ENCODE measurements at places on chromosomes 16 and 17.

DNA sequence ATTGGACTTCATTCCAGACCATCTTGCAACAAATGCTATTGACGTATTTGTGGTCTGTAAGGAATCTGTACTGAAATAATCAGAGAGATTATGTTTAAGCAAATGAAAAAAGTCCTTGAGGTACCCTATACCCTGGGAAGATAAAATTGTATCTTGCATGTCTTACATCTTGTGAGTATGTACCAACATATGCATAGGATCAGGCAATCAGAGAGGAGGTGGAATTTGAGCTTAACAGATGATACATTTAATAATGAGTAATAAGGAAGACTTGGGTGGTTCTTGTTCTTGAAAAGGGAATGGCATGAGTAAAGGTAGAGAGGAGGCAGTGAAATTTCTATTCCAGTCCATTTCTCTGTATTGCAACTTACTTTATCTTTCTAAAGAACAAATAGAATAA is 10.6 kb downstream of the MOSMO start:
- no peak for DNase-seq

GRCh38 chr16:4306470-4307214 is 9.2 kb upstream of the GLIS2 start:
- no peak for DNase-seq

DNA sequence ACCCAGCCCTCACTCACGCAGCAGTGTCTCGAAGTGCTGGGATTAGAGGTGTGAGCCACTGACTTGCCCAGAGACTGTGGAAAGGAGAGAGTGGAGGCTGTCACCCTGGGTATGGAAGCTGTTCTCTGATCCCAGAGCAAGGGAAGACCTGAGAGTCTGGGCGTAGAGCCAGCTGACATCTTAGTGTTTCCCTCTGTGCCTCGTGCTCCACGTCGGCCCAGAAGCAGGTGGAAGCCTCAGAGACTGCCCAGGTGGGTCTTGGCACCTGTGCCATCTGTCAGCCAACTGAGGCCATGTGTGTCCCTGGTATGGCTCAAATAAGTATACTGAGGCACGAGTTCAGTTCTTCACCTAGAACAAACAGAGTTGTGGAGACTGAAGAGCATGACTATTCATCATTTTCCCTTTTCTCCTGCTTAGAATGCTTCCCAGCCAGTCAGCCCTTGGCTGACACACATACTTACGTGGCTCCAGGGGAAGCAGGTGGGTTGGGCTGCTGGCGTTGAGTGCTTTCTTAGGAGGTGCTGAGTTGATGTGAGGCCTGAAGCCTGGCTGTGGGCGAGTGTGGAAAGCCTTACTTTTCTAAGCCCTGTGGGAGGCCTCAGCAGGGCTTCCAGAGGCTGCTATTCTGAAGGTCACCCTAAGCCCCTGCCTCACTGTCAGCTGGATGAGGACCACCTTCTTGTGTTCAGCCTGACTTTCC is 8.1 kb downstream of the CTRL start:
- peak; percentile 67 for DNase-seq

DNA sequence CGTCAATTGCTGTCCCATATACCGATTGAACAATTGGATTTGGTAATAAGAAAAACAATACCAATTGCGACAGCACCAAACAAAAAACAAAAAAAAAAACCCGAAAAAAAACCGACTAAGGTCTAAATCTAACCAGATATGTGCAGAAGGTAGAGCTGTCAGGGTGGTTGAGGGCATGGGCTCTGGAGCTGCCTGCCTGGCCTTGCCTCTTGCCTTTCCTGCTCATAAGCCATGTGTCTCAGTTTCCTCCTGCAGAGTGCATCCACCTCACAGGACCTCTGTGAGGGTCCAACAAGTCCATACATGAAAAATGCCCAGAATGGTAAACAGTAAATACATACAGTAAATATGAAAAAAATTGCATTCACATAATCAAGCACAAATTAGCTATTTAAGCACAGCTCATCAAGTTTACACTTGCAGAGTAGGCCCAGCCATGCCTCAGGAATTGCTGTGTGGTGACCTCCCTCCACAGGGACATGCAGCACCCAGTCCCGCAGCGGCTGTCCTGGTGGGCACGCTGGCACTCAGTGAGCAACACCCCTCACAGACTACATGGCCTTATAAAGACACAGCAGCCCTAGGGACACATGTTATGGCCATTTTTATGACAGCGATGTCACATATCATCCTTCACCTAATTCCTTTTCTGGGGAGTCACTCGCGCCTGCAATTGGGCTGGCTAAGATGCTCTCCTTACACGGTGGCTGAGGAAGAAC is 17.9 kb downstream of the TBC1D28 start:
- no peak for DNase-seq

GRCh38 chr16:85724126-85724879 is 26.6 kb downstream of the C16orf74 start:
- DNase-seq, result no peak

- no peak for DNase-seq
Measured at GRCh38 chr16:89121691-89122321, 28.2 kb downstream of the ACSF3 start.

DNA sequence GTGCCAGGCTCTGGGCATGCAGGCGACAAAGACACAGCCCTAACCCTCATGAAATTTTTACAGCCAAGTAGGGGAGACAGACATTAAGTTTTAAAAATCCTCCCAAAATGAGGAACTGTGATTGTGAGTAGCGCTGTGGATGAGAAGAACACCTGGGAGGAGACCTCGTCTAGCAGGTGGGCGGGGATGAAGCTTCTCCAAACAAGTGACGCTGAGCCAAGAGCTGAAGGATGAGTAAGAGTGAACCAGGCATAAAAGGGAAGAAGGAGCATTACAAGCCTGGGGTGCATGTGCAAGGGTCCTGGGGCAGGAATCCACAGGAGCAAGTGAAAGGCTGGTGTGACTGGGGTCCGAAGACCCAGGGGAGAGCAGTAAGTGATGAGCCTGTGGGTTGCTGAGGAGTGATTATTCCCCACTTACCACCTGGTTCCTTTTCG is 149.4 kb upstream of the HS3ST2 start:
- DNase-seq, result no peak

Data from suprapubic skin (tissue), 4 donors.